RCC 7860 (cell line): ENCODE measurements at places on chromosomes 12 and 14.

DNA sequence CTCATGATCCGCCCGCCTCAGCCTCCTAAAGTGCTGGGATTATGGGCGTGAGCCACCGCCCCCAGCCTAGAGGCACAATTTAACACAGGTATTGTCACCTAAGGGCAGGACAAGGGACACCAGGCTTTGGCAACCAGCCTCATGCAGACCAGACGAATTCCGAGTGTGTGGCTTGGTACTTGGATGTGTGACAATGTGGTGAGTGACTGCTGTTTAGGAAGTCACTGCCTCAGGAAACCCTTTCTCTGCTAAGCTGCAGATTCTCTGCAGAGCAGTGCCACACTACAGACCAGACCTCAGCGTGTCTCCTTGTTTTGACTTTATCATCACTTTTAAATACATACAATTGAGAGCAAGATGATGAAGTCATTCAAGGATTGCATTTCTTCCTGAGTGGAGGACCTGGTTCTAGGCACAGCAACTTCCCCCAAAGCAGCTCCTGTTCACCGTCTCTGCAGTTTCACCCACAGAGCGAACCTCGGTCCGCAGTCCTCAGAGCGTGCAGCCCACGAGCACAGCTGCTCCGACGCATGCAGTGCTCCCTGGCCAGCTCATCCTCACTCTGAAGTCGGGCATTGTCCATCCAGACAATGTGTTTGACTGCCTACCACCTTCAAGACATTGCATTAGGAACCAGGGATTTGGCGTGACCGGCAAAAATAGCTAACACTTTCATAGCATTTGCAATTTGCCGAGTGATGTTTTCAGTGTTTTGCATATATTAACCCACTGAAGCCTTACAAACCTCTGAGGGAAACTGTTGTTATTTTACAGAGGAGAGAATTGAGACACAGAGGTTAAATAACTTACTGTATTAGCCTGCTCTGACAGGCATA is 235.2 kb downstream of the CHST11 start:
- DNase-seq: no peak

GRCh38 chr14:100056964-100057795 is 8.0 kb upstream of the EVL start:
- DNase-seq: no peak

DNA sequence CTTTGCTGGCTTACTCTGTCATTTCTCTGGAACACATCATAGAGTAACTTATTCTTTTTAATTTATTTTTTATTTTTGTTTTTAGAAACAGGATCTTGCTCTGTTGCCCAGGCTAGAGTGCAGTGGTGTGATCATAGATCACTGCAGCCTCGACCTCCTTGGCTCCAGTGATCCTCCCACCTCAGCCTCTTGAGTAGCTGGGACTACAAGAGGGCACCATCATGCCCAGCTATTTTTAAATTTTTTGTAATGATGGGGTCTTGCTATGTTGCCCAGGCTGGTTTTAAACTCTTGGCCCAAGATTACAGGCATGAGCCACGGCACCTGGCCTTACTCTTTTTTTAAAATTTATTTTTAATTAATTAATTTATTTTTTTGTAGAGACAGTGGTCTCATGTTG is 32.2 kb upstream of the RD3L start:
- DNase-seq: no peak

DNA sequence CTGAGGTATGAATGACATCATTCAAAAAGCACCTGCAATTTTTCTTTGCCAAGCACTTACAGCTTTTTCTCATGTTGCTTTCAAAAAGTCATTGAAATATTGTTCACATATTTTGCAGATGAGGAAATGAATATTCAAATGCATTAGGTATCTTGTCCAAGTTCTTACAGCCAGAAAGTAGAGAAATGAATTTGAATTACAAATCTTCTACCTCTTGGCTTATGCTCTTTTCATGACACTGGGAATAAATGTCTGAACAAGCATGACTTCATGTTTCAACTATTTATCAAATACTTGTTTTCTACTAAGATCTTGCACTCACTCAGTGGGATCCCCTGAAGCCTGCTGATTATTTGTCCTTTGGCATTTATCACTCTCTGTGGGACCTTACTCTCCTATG is 267.2 kb upstream of the BTG1 start:
- no peak for DNase-seq

DNA sequence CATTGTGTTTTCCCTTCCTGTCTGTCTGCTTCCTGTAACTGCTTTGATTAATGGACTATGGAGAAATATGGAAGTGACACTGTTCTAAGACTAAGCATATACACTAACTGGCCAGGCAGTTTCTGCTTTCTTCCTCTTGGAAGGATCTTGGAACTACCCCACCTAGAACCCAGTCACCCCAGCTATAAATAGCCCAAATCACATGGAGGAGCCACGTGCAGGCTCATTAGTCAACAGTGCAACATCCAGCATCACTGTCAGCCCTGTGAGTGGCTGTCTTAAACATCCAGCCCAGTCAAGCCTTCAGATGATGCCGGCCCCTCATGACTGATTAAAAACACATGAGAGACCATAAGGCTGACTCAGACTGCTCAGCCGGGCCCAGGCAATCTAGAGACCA is 39.2 kb downstream of the BCAT1 start:
- peak; percentile 79 for DNase-seq

DNA sequence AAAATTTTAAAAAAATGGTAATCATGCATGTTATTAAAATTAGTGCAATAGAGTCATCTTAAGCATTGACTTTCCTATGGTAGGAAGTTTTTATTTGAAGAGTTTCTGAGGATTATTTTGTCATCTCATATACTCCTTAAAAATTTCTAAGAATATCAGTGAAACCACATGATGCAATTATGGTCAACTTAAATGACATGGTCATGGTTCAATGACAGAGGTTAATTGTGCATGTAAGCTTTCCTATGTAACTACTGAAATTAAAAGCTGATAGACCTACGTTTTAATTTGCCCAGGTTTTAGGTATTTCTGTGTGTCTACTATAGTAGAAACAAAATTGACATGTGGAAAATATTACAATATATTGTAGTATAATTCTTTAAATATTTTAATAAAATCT is 21.0 kb upstream of the LMO3 start:
- DNase-seq: no peak
